ENCODE measurements at places on chromosomes 7 and 10.

- H3K36me3 ChIP-seq = no peaks in the 10 kb centered on the region
- H3K4me1 ChIP-seq = no peaks in the 10 kb centered on the region
- H3K4me3 ChIP-seq = no peak overlapping the region
- H3K27ac ChIP-seq = peak overlapping the region; percentile 6
These were observed 220.2 kb downstream of the PHF14 start for GRCh38 chr7:11193888-11194287.

- no peak for DNase-seq
- H3K36me3 ChIP-seq = no peaks in the 10 kb centered on the region
- no peaks in the 10 kb centered on the region for H3K27me3 ChIP-seq
- peak overlapping the region; percentile 1 for H3K27ac ChIP-seq
- H3K4me1 ChIP-seq = no peaks in the 10 kb centered on the region
- no peak overlapping the region for H3K4me3 ChIP-seq
These were observed 12.3 kb upstream of the ACSM6 start for GRCh38 chr10:95181726-95182125.

GRCh38 chr10:112654794-112655193 is 207.8 kb downstream of the VTI1A start:
- H3K4me1 ChIP-seq = no peaks in the 10 kb centered on the region
- H3K27ac ChIP-seq = no peak overlapping the region
- no peak overlapping the region for H3K4me3 ChIP-seq
- no peaks in the 10 kb centered on the region for H3K27me3 ChIP-seq

DNA sequence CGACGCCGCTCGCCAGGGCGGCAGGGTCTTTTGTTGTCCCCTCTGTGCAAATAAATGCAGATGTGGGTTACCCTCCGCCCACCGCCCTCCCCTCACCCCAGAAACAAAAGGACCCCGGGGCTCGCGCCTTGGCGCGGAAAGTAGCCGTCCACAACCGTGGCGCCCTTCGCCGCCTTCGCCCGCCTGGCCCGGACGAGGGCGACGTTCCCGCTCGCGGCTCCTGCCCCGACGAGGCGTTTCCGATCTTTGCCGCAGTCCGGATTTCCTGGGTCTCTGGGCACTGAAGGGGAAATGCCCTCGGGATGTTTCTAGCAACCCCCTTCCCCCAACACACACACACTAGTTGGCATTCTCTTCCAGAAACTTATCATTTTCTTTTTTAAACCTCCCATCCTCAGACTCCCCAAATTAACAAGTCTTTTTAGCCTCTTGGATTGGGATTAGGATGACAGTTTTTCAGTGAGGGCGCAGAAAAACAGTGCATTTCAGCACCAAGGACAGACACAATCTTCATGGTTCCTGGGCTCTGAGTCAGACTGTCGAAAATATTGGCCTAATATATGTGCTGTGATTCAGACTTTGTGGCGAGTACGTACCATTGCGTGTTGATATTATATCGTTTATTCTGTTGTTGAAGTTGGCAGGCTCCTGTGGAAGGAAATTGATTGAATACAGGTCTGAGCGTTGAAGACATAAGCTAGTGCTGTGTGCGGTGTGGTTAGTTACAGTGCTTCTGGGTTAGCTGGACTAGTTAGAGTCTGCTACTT is 771 bp downstream of the PHYHIPL start:
- H3K27ac ChIP-seq = no peak overlapping the region
- H3K4me1 ChIP-seq = no peaks in the 10 kb centered on the region
- DNase-seq = peak; percentile 22
- no peaks in the 10 kb centered on the region for H3K36me3 ChIP-seq
- H3K27me3 ChIP-seq = peaks cover 17% of the 10 kb centered on the region

DNA sequence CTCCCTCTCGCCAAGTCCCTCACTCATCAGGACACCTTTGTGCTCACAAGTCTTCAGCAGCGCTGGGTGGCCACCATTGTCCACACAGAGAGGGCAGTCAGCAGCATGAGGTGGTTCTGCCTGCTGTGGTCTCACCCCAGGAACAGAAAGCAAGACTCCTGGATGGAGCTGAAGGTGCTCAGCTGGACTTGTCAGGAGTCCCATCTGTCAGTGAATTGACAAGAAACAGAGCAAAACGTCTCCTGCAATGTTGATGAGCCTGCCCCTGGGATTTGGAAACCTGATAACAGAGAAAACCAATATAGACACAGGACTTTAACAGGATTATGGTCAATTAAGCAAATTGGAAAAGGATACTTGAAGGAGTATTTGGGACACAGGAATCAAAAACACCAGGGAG is 122.2 kb upstream of the PRSS58 start:
- H3K27ac ChIP-seq = no peak overlapping the region
- H3K4me3 ChIP-seq = no peak overlapping the region
- H3K27me3 ChIP-seq = no peaks in the 10 kb centered on the region
- no peaks in the 10 kb centered on the region for H3K36me3 ChIP-seq
- DNase-seq = no peak
- H3K4me1 ChIP-seq = no peaks in the 10 kb centered on the region

GRCh38 chr7:29040579-29040925 is 82.4 kb upstream of the TRIL start:
- no peak overlapping the region for H3K4me3 ChIP-seq
- H3K36me3 ChIP-seq = no peaks in the 10 kb centered on the region
- H3K27me3 ChIP-seq = no peaks in the 10 kb centered on the region
- H3K27ac ChIP-seq = no peak overlapping the region
- DNase-seq = no peak
- H3K4me1 ChIP-seq = peaks cover 6% of the 10 kb centered on the region

Data from colonic mucosa (tissue), 4 donors.